Purkinje cell (primary cell): ENCODE measurements at places on chromosomes 7 and 10. TPM values are rescaled to one million over a fixed set of nuclear protein-coding genes. Genes with fewer than 3 reads are reported as not detected.

CYP26C1 gene
- not detected in 2 replicates for polyA plus RNA-seq

ZCCHC24 gene
- polyA plus RNA-seq, result 2.1 and 3.5 TPM in 2 replicates

EGR2 gene
- polyA plus RNA-seq, result 0.16 TPM in 1 of 2 replicates, not detected in the other

LRRN3 gene
- polyA plus RNA-seq, result 430 and 457 TPM in 2 replicates

PHYHIPL gene
- polyA plus RNA-seq, result 57.6 and 105 TPM in 2 replicates

ITGA8 gene
- polyA plus RNA-seq, result not detected in 2 replicates

TMEM213 gene
- not detected in 2 replicates for polyA plus RNA-seq

PDE6C gene
- 0.09 TPM in 1 of 2 replicates, not detected in the other for polyA plus RNA-seq

PLOD3 gene
- polyA plus RNA-seq, result 0.55 TPM in 1 of 2 replicates, not detected in the other

STEAP1 gene
- polyA plus RNA-seq, result 5.1 and 24.3 TPM in 2 replicates

POLR2J2 gene
- 0.27 and 0.56 TPM in 2 replicates for polyA plus RNA-seq

MRPS33 gene
- 449 and 488 TPM in 2 replicates for polyA plus RNA-seq

EN2 gene
- polyA plus RNA-seq, result 6.1 and 9.4 TPM in 2 replicates

PPP1R3A gene
- not detected in 2 replicates for polyA plus RNA-seq

TAX1BP1 gene
- 478 and 625 TPM in 2 replicates for polyA plus RNA-seq

COMTD1 gene
- 0.97 and 2.0 TPM in 2 replicates for polyA plus RNA-seq

SPDYE16 gene
- polyA plus RNA-seq, result 0.38 and 0.51 TPM in 2 replicates

INA gene
- polyA plus RNA-seq, result 332 and 395 TPM in 2 replicates

CALHM3 gene
- not detected in 2 replicates for polyA plus RNA-seq

CYP17A1 gene
- polyA plus RNA-seq, result not detected in 2 replicates
